ENCODE measurements at places on chromosomes 2 and 18. TPM values are rescaled to one million over a fixed set of nuclear protein-coding genes. Genes with fewer than 3 reads are reported as not detected.

- peaks cover 9% of the 10 kb centered on the region for H3K27me3 ChIP-seq
- H3K4me1 ChIP-seq: no peaks in the 10 kb centered on the region
- no peak for DNase-seq
- no peak overlapping the region for H3K4me3 ChIP-seq
These were observed 32.9 kb upstream of the SPTBN1 start for GRCh38 chr2:54423213-54423612.

SERPINB10 gene
- not detected for polyA plus RNA-seq

SIX3 gene
- polyA plus RNA-seq: not detected

DNA sequence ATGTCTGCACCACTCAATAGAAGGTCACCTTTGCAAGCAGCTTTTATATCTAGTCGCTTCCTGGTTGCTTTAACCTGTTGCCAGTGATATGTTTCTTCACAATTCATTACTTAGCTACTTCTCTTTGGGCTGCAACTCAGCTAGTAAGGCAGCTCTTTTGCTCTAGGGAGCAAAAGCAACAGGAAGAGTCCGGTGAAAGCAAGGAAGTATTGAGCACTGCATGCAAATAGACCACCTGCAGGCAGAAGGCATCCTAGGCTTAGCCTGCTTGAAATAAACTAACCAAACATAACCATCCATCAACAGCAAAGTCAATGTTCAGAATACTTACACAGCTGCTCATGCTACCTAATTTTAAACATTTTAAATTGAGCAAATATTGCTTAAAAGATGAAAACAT, 529.2 kb upstream of the LINC00305 start:
- no peak for DNase-seq
- H3K27ac ChIP-seq: no peak overlapping the region
- H3K27me3 ChIP-seq: no peaks in the 10 kb centered on the region
- no peaks in the 10 kb centered on the region for H3K36me3 ChIP-seq
- H3K4me1 ChIP-seq: no peaks in the 10 kb centered on the region

RAB6C gene
- polyA plus RNA-seq: not detected

Data from IMR-90 (cell line).